DMS79 treated with DMSO at 0.1 percent for 48 hours (cell line): ENCODE measurements at places on chromosomes 1 and 21.

GRCh38 chr1:92031281-92032110 is 1.7 kb downstream of the EPHX4 start:
- no peak for DNase-seq

DNA sequence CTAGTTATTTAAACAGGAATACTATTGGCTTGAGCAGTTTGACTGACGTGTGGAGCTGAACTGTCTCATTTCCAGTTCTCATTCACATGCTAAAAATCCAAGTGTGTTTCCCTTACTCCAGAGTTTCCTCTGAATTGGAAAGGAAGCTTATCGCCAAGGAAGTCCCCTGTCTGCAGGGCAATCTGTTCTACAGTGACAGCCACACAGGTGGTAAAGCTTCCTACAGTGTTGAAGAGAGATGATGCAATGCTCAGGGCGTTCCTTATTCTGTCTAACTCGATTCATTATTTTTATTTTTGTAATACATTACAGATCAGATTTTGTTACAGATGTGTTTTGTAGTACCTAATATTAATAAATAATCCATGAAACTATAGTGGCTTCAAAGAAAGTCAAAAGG is 41.3 kb downstream of the ADAMTS5 start:
- DNase-seq = no peak

DNA sequence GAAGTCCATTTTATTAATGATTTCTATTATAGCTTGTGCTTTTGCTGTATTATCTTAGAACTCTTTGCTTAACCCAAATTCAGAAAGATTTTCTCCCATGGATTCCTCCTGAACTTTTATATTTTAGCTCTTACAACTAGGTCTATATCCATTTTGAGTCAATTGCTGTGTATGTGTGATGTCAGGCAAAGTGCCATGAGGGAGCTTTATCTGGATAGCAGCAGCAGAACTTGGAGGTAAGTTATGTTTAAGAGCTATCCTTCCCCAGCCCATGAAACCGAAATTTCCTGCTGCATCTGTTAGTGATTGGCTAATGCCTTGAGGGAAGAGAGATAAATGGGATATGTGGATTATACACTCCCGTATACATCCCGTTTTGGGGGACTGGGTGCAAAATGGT is 29.9 kb downstream of the ADAM30 start:
- DNase-seq = no peak

- no peak for DNase-seq
Measured at GRCh38 chr1:15918962-15919715, 56.8 kb downstream of the ZBTB17 start.

DNA sequence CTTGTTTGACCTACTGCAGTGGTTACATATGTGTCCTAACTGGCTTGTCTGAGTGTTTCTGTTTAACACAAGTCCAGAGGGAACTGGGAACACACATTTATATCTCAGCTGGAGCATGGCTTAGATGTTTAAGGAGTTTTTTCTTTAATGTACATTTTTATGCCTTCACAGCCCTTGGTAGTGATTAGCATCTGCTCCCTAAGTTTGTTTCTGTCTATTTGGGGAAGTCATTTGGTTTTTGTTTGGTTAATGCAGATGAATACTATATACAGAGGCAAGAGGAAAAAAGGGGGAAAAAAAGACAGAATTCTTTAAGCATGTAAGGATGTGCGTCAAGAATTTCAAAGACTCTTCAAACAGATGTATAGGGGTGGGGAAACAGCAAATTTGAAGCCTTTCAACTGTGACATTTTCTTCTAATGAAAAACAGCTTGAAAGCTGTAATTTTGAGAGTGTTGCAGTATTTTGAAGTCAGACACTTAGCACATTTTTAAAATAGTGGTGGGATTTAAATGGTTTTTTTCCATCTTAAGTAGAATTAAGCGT is 15.4 kb downstream of the MACO1 start:
- no peak for DNase-seq

DNA sequence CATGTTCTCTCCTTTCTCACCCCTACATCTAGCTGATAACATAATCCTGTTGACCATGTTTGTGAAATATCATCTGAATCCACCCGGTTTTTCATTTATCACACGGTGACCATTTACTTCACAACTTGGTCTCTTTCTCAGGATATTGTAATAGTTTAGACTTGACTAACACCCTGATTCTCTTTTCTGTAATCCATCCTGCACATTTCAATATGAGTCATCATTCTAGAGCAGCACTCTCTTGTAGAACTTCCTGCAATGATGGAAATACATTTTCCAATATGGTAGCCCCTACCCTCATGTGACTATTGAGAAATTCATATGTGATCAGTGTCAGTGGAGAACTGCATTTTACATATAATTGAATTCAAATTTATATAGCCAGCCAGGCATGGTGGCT is 2.3 kb upstream of the JAM2 start:
- no peak for DNase-seq

DNA sequence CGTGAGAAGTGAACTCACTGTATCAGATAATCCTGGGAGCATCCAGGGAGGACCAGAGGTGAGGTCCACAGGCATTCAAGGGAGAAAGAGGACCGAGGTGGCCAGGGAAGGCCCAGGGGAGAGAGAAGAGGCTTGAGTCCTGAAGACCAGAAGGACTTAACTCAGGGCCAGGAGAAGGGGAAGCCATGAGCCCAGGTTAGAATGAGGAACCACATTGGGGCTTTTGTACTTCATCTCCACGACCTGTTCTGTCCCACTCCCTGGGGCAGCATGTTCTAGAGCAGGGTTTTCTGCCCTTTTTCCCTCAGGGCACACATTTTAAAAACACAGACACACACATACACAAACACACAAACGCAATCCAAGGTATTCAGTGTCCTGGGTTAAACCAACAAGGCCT is 8.4 kb downstream of the LGR6 start:
- DNase-seq = no peak

DNA sequence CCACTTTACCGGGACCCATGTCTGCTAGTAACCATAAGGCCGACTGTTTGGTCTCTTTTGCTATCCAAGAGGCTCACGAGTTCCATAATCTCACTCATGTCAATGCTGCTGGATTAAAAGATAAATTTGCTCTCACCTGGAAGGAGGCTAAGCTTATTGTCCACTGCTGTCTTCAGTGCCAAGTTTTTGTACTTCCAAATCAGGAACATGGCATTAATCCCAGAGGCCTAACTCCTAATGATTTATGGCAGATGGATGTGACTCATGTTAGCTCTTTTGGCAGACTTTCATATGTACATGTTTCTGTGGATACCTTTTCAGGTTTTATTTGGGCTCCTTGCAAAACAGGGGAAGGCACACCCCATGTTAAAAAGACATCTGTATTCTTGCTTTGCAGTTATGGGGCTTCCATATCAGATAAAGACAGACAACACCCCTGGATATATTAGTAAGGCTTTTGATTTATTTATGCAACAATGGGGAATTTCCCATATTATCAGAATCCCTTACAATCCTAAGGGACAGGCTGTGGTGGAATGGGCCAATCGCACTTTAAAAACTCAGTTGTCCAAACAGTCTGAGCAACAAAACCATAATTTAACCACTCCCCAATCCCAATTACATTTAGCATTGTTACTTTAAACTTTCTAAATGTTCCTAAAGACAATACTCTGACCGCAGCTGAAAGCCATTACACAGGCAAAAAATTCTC is 162.7 kb downstream of the IER5 start:
- DNase-seq = peak; percentile 8

- no peak for DNase-seq
Measured at GRCh38 chr1:41741244-41741643, 177.5 kb downstream of the HIVEP3 start.

DNA sequence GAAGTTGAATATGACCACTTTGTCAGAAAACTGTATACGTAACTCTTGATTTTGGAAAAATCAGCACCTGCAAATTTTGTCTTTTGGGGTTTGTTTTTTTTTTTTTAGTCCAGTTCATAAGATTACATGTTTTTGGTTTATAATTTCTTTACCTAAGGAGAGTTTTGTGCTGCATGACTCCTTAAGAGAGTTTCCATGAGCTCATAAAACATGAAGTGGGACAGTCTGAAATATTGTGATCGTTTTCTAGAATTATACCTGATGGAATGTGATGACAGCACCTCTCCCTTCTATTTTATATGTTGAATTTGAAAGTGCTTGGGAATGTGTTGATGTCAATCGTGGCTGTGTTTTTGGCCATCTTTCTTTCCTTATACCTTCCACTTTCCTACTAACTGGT is 158.5 kb downstream of the NFIA start:
- DNase-seq = no peak
